ENCODE measurements at places on chromosomes 5 and 9.

DNA sequence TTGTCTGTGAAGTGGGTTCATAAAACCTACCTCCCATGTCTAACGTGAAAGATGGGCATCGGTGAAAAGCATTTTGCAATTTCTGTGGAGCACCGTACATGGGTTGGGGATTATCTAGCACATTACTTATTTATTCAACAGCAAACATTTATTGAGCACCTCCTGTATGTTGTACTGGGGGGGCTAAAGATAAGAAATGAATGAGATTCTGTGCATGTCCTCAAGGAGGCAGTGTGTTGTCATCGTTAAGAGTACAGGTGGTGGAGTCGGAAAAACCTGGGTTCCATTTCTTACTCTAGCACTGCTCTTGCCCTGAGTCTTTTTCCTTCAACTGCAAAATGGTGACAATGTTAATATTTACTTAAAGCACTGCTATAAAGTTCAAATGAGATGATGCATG, 30.4 kb upstream of the DENND1A start:
- DNase-seq: no peak

- DNase-seq: peak; percentile 46
Measured at GRCh38 chr9:97984188-97985057, 1.3 kb downstream of the ANP32B start.

- DNase-seq: no peak
Measured at GRCh38 chr9:115121181-115121580, 3.2 kb upstream of the TNC start.

DNA sequence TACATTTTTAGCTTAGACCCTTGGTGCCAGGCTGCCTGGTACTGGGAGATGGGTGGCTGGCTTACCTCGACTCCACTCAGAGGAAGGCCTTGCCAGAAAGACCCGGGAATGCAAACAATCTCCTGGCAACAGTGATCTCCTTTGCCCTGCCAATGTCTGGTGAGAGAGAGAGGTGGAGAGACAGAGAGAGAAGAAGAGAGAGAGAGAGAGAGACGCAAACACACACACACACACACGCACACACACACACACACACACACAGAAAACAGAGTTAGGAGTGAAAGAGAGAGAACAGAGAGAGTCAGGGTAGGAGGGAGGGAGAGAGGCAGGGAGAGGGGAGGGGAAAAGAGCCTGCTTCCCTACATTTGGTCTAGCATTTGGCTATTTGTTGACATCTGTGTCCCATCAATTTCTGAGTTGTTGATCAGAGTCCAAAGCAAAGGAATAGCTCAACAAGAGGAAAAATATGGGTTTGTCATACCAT, 181.6 kb upstream of the MAP1B start:
- DNase-seq: peak; percentile 82

GRCh38 chr9:70412832-70413463, 1.5 kb downstream of the KLF9 start:
- no peak for DNase-seq

GRCh38 chr5:75017971-75018370, 34.4 kb downstream of the GCNT4 start:
- no peak for DNase-seq
